Dermis microvascular lymphatic vessel endothelial cell (primary cell): ENCODE measurements at places on chromosomes 7 and 10. TPM values are rescaled to one million over a fixed set of nuclear protein-coding genes. Genes with fewer than 3 reads are reported as not detected.

DNA sequence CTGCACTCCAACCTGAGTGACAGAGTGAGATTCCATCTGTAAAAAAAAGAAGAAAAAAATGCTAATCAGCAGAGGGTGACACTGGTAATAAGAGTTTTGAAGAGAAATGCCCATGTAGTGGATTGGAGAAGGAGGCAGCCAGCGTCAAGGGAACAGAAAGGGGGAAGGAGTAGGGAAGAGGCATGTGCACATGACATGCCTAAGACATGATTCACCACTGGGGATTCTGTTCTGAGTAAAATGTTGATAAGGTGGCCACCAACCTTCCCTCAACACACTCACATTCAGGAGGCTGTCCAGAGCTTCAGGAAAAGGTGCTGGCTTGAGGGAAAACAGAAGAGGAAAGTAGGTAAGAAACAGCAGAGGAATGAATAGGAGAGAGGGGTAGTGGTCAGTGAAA lies 39.9 kb downstream of the AKR1D1 start:
- DNase-seq, result no peak

DNA sequence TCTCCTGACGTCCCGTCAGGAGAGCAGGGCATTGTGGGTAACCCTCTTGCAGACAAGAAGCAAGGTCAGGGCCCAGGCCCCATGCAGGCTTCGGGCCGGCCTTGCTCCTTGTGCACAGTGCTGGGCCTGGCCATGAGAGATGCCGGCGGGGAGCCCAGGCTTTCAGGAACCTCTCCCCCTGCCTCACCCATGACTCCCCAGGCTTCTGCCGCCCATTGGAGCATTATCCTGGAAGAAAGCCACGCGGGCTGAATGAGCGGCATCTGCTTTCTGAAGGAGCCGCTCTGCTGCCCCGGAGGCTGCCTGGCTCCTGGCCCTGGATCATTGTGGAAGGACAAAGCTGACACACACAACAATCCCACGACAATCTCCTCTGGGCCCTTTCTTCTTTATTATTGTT lies 233.5 kb downstream of the TCF7L2 start:
- DNase-seq, result no peak

- DNase-seq, result no peak
These were observed 702.2 kb downstream of the MAGI2 start for GRCh38 chr7:78751253-78751652.

DNA sequence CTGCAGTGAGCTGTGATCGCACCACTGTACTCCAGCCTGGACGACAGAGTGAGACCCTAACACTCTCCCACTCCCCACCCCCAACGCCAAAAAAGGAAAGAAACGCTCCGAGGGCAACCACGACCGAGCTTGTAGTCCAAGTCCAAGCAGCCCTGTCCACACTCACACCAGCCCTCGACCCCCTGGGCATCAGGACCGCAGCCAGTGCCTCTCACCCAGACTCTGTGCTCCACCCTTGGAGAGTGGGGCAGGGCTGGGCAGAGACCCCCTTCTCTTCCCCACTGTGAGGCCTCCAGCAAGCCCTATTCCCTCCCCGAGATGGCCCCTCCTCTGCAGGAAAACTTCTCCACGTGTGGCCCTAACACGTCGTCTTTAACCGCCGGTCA lies 82.6 kb downstream of the FOXL3 start:
- no peak for DNase-seq

The KCNH2 gene
- total RNA-seq, result 0.13 TPM in 1 of 2 replicates, not detected in the other

DNA sequence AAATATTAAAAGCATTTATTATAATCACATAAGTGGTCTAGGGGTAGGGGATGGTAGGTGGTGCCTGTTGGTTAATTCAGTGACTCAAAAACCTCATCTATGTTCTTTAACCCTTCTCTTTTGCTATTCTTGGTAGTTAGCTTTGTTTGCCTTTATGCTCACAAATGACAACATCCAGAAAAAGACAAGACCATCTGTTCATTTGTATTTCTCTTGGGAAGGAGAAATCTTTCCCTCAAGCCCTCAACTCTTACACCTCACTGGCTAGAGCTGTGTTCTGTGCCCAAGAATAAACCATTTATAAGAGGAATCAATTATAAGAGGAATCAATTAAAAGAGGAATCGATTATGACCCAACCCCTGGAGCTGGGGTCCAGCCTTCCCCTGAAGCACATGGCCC lies 10.8 kb upstream of the IFRD1 start:
- no peak for DNase-seq

The PNLIPRP1 gene
- total RNA-seq, result not detected in 2 replicates

The CCL24 gene
- total RNA-seq, result not detected in 2 replicates

- DNase-seq, result no peak
These were observed 188.5 kb upstream of the PFKP start for GRCh38 chr10:2878818-2879217.

GRCh38 chr7:48398191-48398590 lies 226.9 kb downstream of the ABCA13 start:
- DNase-seq, result no peak

DNA sequence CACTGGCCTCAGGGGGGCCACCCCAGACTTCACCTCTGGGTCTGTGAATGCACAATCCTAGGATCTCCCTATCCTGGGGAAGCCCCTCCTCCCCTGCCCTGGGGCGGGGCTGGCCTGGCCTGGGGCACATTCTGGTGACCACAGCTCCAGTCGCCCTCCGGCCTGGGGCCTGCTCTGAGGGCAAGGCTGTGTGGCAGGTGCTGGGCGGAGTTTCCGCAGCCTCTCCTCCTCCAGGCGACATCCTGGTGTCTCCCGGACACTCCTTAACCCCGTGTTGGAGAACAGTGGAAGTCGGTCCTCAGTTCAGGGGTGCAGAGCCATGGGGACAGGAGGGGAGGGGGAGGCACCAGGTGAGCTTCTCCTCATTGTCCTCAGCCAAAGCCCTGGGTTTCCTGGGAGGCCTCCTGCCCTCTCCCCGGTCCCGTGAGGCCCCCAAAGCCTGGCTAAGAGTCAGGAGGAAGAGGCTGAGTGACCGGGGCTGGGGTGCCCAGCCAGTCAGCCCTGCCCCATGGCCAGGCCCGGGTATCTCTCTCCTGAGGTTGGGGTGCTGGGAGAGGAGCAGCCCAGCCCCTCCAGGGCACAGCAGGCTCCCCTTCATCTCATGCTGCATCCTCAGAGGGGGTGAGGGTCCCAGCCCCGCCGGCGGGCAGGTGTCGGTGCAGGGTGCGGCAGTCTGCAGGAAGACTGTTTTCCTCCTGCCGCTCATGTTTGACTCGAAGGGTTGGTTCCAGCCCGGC lies 22.6 kb downstream of the UNCX start:
- no peak for DNase-seq

GRCh38 chr10:35848412-35848811 lies 206.3 kb upstream of the FZD8 start:
- DNase-seq, result no peak

DNA sequence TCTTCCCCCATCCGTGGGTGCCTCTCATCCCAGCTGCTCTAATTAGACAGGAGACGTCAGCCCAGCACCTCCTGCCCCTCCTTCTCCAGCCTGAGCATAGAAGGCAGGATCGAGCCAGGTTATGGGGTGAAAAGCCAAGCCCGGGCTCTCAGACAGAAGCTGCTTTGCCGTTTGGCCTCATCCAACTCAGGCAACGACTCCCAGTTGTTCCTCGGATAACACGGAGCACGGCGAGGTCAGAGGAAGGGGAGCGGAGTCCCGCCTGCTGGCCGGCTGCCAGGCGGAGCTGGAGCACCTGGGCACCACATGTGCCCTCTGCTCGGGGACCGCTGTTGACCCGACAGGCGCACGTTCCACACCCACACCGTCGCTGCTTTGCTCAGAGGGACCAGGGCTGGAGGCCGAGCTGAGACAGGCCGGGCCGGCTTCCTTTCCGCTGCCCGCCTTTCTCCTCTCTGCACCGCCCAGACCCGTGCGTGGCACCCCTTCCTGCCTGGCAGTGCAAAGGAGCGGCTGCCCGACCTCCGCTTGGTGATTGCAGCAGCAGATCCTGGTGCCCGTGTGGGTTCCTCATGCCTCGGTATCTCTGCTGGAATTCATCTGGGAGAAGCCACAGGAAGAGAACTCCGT lies 21.6 kb upstream of the UNCX start:
- DNase-seq, result no peak

- DNase-seq, result no peak
These were observed 33.2 kb downstream of the MAD1L1 start for GRCh38 chr7:2199528-2199927.

The CYP2C18 gene
- total RNA-seq, result not detected in 2 replicates

The OPN4 gene
- total RNA-seq, result not detected in 2 replicates

DNA sequence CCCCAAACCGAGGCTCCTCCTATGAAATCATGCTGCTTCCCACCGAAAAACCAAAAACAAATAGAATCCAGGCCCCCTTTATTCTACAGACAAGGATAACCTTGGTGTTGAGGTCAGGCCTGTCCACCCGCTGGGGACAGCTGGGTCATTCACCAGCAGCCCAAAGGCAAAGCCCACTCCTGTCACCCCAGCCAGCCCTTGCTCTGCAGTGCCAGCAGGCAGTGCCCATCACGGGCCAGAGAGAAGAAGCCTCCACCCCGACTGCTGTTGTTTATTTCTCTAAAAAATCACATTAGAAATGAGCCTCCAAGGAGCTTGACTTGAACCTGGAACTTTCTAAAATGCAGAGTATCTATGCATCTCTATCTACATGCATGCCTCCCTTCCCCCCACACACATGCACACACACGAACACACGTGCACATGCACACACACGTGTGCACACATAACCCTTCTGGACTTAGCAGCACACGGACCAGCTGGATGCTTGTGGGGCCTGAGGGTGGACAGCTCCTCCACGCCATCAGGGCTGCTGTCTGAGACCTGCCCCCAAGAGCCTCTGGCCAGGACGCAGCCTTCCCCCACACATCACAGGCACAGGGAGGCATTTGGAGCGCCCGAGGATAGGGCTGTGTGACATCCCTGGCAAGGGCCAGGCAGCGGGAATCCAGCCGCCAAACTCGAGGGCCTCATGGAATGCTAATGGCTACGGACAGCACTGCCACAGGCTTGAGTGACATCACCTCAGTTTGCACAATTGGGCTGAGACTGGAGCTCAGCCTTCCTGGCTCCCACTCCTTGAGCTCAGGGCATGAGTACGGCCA lies 22.8 kb downstream of the PRKAG2 start:
- no peak for DNase-seq

- no peak for DNase-seq
These were observed 22.6 kb upstream of the PSAP start for GRCh38 chr10:71873582-71874211.

DNA sequence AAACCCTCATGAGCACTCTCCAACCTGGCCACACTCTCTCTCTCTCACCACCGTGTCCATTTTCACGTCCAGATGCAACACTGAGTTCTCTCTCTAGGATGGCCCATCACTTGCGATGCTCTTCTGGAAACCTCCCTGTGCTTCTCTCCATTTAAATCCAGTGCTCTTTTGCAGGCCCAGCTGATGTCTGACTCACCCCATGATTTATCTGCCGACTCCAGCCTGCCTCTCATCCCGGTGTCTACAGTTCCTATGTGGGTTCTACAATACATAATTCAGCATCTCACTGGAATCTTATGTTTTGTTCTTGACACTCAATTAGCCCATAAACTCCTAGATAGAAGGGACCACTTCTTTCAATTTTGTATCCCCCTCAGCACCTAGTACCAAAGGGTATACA lies 5.0 kb downstream of the TPK1 start:
- DNase-seq, result no peak

GRCh38 chr10:1356349-1356748 lies 300.2 kb downstream of the WDR37 start:
- DNase-seq, result no peak

The CFAP46 gene
- 0.76 and 1.2 TPM in 2 replicates for total RNA-seq

The BHLHA15 gene
- total RNA-seq, result 0.51 TPM in 2 replicates

DNA sequence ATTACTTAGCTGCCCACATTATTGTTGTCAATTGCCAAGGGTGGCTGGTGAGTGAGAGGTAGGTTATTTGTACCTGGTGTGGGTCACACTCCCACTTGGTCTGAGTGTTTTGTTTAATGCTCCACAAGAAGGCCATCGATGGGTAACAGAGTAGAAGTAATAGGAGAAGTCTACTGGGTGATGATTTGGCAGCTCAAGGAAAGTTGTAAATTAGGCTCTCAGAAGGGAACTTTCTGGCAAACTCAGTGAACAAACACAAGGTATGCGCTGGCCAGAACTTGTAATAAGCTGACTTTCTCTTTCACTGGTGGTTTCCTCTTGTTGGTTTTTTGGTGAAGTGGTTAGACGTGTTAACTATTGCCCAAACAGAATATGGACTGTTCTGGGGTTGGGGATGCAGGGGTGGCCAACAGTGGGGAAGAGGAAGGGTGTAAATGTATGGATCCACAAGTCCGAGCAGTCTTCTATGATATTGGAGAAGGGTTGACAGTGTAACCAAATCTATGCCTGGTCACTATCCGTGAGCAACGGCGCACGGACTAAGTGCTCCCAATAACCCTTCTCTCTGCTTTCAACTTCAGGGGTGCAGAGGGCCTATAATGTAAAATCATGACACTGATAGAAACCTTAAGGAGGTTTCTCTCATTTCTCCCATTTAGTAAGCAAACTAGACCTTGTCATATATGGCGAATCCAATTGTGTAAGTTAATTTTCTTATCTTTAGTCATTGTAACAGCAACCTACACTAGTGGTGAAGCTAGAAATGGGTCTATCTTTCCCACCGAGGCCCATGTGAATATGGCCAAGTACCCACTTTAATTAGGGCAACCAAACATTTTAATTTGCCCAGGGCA lies 212.8 kb downstream of the PTEN start:
- no peak for DNase-seq

DNA sequence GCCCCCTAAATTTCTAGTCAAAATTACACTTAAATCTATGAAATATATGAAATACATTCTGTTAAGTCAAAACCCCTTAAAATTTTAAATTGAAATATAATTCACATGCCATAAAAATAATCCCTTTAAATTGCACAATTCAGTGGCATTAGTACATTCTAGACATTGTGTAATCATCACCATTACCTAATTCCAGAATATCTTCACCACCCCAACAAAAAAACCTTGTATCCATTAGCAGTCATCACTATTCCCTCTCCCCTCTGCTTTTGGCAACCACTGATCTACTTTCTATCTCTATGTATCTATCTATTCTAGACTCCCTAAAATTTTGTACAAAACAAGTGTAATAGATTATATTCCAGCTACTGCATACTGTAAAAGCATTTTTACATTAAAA lies 261.2 kb downstream of the GLI3 start:
- DNase-seq, result no peak

- DNase-seq, result no peak
These were observed 35.9 kb upstream of the SKAP2 start for GRCh38 chr7:26900251-26900650.

DNA sequence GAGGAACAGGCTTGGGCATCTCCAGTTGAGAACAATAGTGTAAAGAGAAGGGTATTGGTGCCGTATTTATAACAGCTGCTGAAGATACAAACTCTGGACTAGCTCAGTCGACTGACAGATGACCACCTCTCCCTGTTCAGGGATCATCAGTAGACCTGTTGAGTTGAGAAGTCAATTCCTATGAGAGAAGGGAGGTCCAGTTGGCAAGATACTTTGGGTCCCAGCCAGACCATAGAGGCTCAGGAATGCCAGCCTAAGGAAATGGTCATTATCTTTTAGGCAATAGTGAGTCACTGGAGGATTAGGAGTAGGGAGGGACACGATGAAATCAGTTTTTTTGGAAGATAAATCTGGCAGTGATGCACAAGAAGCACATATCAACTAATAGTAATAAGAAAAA lies 202.9 kb downstream of the TRIL start:
- DNase-seq, result no peak
